ENCODE measurements at places on chromosomes 11 and 22. TPM values are rescaled to one million over a fixed set of nuclear protein-coding genes. Genes with fewer than 3 reads are reported as not detected.

MS4A12 gene
- not detected for total RNA-seq

C2CD3 gene
- 15.9 TPM for total RNA-seq

MAJIN gene
- under 0.01 TPM for total RNA-seq

MMP8 gene
- 1.5 TPM for total RNA-seq

OR2AG2 gene
- total RNA-seq: 0.28 TPM

Data from smooth muscle cell of the umbilical artery (primary cell).